ENCODE measurements at places on chromosomes 7 and 10. TPM values are rescaled to one million over a fixed set of nuclear protein-coding genes. Genes with fewer than 3 reads are reported as not detected.

GRCh38 chr7:54757711-54758110 lies 1.3 kb downstream of the SEC61G start:
- H3K27me3 ChIP-seq = no peaks in the 10 kb centered on the region
- H3K4me3 ChIP-seq = peak overlapping the region; percentile 100
- no peak for DNase-seq
- H3K27ac ChIP-seq = no peak overlapping the region

DNA sequence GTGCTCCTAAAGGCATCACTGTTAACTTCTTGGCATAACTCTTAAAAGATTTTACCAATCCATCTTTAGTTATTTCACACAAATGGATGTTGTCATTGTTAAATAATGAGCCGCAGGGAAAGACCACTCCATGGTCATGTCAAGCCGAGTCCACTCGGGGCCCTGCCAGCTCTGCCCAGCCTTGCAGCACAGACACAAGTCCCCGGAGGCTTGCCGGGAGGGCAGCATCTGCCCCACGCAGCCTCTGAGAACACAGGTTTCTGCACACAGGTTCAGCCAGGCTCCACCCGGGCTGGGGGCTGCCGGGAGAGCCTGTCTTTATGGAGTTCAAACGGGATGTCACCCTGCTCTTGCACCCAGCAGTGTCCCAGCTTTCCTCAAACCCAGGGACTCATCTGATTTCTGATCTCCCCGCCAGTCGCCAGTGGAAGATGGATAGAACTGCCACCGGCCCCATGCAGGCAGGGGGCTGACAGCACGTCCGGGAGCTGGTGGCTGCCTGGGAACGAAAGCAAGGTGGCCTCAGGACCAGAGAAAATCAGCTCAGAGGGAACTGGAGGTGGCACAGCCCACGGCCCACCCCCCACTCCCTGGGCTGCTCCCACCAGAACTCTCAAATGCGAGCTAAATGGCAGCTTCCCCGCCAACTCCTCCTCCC lies 156.2 kb downstream of the TCERG1L start:
- DNase-seq = no peak
- H3K4me3 ChIP-seq = no peak overlapping the region
- peaks cover 11% of the 10 kb centered on the region for H3K27me3 ChIP-seq
- H3K27ac ChIP-seq = no peak overlapping the region

VAX1 gene
- total RNA-seq = not detected

DNA sequence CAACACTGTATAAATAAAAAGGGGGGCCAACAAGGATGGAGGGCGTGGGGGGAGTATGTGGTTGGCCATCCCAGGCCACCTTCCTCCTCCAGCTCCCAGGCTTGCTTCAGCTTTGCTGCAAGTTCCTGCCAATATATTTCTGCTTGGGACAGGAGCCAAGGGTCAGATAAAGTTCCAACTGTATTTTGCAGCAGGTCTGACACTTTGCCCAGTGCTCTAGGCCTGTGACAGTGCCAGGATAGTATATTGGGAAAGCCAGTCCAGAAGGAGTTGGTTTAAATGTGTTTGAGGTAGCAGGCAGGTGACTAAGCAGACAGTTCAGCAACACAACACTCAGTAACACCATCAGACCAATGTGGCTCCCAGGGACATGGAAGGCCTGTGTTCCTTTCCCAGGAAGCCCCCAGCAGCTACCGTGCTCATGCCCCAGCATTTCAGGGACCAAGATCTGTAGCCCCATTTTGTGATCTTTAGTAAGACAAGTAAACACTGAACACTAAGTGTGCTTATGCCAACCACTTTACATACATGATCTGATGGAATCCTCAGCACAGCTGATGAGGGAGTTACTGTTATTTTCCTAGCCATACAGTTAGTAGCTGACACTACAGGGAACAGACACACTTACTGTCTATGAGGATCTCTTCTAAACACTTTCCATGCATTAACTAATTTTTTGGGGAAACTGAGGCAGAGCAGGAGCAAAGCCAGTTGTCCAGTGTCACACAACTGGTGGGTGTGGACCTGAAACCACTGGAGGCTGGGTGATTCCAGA lies 38.9 kb downstream of the DNAJB12 start:
- H3K27me3 ChIP-seq = no peaks in the 10 kb centered on the region
- peaks cover 63% of the 10 kb centered on the region for H3K4me1 ChIP-seq
- no peak for DNase-seq
- no peak overlapping the region for H3K4me3 ChIP-seq
- H3K27ac ChIP-seq = peak overlapping the region; percentile 91
- peaks cover 9% of the 10 kb centered on the region for H3K36me3 ChIP-seq

PLA2G12B gene
- total RNA-seq = not detected

LZTS2 gene
- total RNA-seq = 8.3 TPM

DNA sequence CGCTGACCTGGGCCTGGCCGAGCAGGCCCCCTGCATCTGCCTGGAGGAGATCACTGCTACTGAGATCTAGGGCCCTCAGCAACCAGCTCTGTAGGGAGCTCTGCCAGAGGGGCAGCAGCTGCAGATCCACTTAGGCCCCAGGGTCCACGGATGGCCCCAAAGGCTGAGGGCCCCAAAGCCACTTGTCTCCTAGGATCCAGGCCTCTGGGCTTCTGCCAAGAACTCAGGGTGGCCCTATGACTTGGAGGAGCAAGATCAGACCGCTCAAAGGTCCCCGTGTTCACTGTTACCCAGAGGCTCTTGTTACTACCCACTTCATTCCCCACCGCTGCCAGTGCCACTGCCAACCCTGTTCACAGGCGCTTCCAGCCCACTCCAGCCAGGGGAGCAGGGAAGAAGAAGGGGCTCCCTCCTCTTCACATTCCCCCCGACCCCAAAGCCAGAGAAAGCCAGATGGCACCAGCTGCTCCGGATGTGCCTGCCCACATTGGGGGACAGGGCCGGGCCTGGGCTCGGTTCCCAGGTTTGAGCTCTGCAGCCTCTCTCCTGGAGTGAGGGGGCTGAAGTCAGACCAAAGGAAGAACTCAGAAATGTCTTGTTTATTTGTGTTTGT lies 7.6 kb downstream of the LZTS2 start:
- no peaks in the 10 kb centered on the region for H3K27me3 ChIP-seq
- H3K4me1 ChIP-seq = no peaks in the 10 kb centered on the region
- no peak for DNase-seq
- no peak overlapping the region for H3K27ac ChIP-seq
- H3K36me3 ChIP-seq = no peaks in the 10 kb centered on the region
- no peak overlapping the region for H3K4me3 ChIP-seq

GRCh38 chr10:101241840-101242707 lies 12.8 kb upstream of the LBX1 start:
- H3K4me3 ChIP-seq = no peak overlapping the region
- H3K36me3 ChIP-seq = no peaks in the 10 kb centered on the region
- H3K27ac ChIP-seq = no peak overlapping the region
- H3K27me3 ChIP-seq = peaks cover 65% of the 10 kb centered on the region

- no peak overlapping the region for H3K27ac ChIP-seq
- H3K4me1 ChIP-seq = no peaks in the 10 kb centered on the region
- no peak overlapping the region for H3K4me3 ChIP-seq
- DNase-seq = no peak
- H3K27me3 ChIP-seq = peaks cover 6% of the 10 kb centered on the region
Measured at GRCh38 chr7:42976371-42976770, 44.2 kb downstream of the MRPL32 start.

DNA sequence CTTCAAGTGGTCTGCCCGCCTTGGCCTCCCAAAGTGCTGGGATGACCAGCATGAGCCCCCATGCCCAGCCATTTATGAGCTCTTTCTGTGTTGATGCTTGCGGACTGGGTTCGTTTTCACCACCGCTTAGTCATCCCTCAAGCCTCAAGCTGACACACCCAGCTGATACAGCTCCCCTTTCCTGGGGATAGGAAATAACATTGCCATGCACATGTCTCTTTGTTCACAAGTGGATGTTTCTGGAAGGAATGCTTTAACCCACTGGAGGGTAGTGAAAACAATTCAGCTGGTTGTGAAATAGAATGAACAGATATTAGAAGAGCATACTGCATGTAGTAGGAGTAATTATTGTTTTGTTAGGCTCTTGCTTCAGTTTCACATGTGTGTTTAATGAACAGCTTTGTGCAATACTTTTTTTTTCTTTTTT lies 8.5 kb upstream of the METTL27 start:
- no peaks in the 10 kb centered on the region for H3K36me3 ChIP-seq
- peaks cover 13% of the 10 kb centered on the region for H3K27me3 ChIP-seq

DNA sequence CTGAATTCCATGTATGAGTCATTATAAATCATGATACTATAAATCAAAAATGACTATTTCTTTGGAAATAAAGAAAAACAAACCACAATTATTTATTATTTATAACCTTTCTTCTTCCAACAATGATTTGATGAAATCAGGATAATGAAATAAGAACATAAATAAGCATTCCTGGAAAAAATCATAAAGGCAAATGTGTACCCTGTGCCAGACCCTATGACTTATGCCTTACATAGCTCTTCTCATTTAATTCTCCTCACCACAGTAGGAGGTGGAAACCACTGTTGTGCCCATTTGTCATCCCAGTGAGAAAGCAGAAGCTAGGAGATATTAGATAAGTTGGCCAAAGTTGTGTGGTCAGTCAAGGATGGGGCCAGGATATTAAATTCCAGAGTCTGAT lies 255.1 kb downstream of the DOCK4 start:
- H3K4me3 ChIP-seq = no peak overlapping the region
- no peak overlapping the region for H3K27ac ChIP-seq
- DNase-seq = no peak
- no peaks in the 10 kb centered on the region for H3K4me1 ChIP-seq
- no peaks in the 10 kb centered on the region for H3K36me3 ChIP-seq

GRCh38 chr7:151825721-151826120 lies 51.2 kb downstream of the PRKAG2 start:
- H3K27me3 ChIP-seq = no peaks in the 10 kb centered on the region
- DNase-seq = no peak
- peaks cover 19% of the 10 kb centered on the region for H3K4me1 ChIP-seq
- H3K36me3 ChIP-seq = peaks cover 3% of the 10 kb centered on the region

- no peak overlapping the region for H3K27ac ChIP-seq
- H3K27me3 ChIP-seq = no peaks in the 10 kb centered on the region
- no peak for DNase-seq
- peaks cover 5% of the 10 kb centered on the region for H3K36me3 ChIP-seq
Measured at GRCh38 chr7:3103614-3104398, 60.1 kb upstream of the CARD11 start.

DNA sequence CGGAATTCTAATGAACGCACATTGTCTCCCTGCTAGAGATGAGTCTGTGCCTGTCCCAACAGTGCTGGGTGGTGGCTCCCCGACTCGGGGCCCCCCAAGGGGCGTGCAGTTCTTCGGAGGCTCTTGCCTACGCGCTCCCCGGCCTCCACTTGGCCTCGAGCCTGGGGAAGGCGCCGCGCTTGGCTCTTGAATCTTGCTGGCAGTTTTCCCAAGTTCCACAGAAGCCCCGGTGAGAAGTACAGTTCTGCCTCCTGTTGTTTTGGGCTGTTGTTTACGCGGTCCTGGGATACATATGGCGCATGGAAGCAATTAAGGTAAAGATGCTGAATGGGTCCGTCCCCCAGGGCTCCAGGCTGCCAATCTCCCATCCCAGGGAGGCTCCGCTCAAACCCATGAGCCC lies 32.6 kb upstream of the UNCX start:
- DNase-seq = no peak
- H3K4me1 ChIP-seq = no peaks in the 10 kb centered on the region
- no peak overlapping the region for H3K27ac ChIP-seq
- H3K27me3 ChIP-seq = peaks cover 12% of the 10 kb centered on the region

DNA sequence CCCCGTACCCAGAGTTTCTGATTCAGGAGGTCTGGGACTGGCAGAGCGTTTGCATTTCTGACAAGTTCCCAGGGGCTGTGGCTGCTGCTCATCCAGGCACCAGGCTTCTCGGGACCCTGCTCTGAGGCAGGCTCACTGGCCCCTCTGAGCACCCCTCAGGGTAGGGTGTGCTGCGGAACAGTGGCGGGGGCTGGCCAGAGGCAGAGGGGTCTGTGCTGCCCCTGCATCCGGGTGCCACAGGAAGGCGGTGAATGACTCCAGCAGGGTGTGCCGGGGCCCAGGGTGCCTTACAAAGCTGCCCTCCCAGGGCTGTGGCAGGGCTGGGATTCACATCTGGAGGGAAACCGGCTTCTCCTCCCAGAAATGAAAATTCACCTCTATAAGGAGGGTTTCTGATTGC lies 77.4 kb downstream of the CHST15 start:
- no peak overlapping the region for H3K4me3 ChIP-seq
- H3K27ac ChIP-seq = no peak overlapping the region
- no peak for DNase-seq
- H3K27me3 ChIP-seq = no peaks in the 10 kb centered on the region
- no peaks in the 10 kb centered on the region for H3K36me3 ChIP-seq

PON1 gene
- not detected for total RNA-seq

DNA sequence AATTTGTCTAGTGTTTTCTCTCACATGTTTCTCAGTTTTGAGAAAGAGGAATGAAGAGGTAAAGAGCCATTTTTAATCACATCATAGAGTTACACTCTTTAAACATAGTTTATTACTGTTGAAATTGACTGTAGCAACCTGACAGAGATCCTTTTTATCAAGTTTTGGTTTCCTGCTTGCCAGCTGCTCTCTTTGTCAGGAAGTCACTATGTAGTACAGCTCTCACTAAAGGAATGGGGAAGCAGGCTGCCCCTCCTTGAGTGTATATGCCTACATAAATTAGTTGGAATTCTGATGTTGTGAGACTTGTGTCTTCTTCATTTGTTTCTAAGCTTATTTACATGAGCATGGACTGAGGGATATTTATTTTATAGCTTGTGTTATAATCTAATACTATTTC lies 1274.0 kb upstream of the CELF2 start:
- H3K36me3 ChIP-seq = no peaks in the 10 kb centered on the region
- H3K4me1 ChIP-seq = no peaks in the 10 kb centered on the region
- H3K27ac ChIP-seq = no peak overlapping the region
- H3K4me3 ChIP-seq = no peak overlapping the region

PNLIPRP1 gene
- total RNA-seq = not detected

DNA sequence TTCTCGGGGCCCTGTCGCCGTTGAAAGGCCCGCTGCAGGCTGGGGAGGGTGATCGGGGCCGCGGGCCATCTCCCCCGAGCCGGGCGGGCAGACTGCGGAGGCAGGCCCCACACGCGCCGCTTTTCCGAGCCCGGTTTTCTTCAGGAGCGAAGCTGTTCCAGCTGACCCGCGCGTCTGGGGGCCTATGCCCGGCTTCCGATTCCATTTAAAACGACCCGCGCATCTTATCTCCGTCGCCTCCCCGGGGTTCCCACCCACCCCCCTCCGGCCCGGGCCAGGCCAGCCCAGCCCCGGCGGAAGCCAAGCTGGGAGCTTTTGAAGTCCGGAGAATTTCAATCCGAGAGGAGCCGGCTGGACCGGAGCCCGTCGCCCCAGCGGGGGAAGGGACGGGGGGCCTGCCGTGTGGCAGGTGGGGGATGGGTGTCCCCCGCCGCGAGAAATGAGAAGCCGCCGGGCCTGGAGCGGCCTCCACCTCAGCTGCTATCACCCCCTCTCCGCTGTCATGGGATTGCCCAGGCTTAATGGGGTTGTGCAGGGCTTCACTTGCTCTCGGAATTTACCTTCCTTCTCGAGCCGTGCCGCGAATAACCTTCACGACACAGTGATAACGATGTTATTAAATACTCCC lies 3.1 kb upstream of the EVX1 start:
- peaks cover 29% of the 10 kb centered on the region for H3K4me1 ChIP-seq
- no peak overlapping the region for H3K27ac ChIP-seq
- H3K36me3 ChIP-seq = no peaks in the 10 kb centered on the region
- H3K27me3 ChIP-seq = peaks cover 80% of the 10 kb centered on the region
- H3K4me3 ChIP-seq = no peak overlapping the region
- DNase-seq = no peak

MBL2 gene
- not detected for total RNA-seq

ACHE gene
- total RNA-seq = not detected

- H3K4me3 ChIP-seq = no peak overlapping the region
- DNase-seq = no peak
- H3K36me3 ChIP-seq = no peaks in the 10 kb centered on the region
- no peaks in the 10 kb centered on the region for H3K27me3 ChIP-seq
- H3K4me1 ChIP-seq = no peaks in the 10 kb centered on the region
- no peak overlapping the region for H3K27ac ChIP-seq
Measured at GRCh38 chr7:77674878-77675277, 21.4 kb upstream of the RSBN1L start.
